ENCODE measurements at places on chromosomes 4 and X. TPM values are rescaled to one million over a fixed set of nuclear protein-coding genes. Genes with fewer than 3 reads are reported as not detected.
A peak's percentile ranks its signal among the peaks of the same experiment; 100 is the strongest.

DNA sequence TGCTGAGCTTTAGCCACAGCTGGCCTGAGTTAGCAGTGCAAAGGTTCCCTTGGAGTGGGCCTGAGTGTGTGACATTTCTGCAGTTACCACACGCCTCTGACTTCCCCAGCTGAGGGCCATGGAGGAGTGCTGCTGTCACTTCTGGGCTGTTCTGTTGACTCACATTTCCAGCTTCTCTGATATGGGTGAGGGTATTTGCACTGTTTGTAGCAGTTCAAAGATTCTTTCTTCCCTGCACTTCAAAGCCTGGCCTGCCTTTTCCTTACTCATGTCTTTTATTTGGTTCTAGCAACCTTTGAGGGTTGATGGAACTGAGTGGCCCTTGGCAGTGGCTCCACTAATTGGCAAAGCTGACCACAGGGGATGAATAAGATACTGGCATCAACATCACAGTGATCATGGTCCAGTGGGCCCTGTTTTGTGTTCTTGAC is 26.4 kb upstream of the SCML1 start:
- no peak for DNase-seq

- peak; percentile 93 for DNase-seq
Measured at GRCh38 chr4:145482209-145483037, 770 bp downstream of the SMAD1 start.

DNA sequence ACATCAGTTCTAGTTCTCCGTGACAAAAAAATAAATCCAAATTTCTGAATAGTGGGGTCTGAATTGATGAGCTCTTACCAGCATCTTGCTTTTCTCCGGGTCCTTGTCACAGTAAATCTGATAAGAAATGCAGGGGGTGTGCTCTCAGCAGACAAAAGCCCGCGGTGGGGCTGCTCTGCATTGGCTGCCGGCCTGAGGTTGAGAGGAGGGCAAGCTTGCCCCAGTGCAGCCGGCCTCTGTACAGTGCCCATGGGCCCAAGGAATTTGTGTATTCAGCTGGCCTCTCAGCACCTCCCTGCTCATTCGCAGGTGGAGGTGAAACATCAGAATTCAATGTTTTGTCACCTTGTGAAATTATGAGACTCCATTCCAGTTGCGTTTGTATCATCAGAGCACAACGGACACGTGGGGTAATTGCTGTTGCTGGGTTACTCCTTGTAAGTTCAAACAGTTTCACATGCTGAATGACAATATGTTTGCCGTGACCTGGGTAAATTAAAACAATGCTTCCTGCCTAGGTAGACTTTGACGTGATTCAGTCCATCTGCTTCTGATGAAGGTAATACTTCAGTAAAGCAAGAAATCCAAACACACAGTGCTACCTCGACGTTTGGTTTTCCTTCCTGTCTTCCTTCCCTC is 596.4 kb downstream of the MID1IP1 start:
- no peak for DNase-seq

DNA sequence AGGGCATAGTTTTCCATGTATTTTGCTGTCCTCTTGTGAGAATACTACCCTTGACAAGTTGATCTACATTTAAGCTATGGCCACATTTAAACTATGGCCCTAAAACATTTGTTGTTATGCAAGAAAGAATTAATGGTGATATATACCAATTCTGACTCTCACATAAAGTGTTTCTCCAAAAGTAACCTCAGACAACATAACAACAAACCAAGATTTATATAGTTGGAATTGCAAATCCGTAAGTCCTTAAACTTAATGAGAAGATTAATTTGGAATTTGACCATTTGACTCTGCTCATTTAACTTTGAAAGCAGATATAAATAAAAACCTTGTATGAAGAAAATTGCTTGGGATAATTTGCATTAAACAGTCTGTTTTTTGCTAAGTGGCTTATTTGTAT is 38.9 kb downstream of the RUFY3 start:
- DNase-seq, result no peak

DNA sequence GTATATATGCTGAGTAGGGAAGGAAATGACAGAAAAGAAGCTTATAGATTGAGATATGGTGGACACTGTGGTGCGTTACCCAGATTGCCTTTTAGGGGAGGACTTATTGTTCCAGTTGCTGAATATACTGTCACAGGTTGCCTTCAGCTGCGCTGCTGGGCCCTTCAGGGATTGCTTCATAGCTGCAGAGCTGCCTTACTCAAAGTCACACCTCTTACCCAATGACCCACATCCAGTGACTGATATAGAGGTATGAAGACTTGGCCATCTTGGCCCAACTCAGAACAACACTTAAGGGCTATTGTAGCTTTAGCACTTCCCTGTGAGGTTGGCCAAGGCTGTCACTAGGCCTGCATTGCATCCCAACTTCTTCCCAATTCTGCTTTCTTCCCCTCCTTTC is 63.4 kb upstream of the TMEM164 start:
- no peak for DNase-seq

- no peak for DNase-seq
Measured at GRCh38 chrX:85108165-85108564, 104.5 kb downstream of the APOOL start.

- DNase-seq, result no peak
Measured at GRCh38 chr4:657338-657833, 16.7 kb downstream of the ATP5ME start.

DNA sequence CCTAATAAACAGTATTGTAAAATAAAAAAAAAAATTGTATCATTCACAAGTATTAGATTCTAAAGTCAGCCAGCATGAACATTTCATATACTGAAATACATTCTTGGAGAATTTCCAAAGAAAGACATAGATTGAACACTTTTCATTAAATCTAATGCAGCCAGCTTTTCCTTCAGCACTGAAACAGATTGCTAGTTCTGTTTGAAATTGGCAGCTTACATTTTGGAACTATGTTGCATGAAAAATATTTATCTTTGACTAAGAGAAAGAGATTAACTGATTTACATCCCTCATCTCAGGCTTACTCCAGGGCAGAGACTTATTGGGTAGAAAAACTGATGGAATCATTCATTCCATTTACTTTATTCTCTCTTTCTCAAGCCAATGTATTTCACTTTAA is 272.7 kb downstream of the PDHA2 start:
- no peak for DNase-seq

DNA sequence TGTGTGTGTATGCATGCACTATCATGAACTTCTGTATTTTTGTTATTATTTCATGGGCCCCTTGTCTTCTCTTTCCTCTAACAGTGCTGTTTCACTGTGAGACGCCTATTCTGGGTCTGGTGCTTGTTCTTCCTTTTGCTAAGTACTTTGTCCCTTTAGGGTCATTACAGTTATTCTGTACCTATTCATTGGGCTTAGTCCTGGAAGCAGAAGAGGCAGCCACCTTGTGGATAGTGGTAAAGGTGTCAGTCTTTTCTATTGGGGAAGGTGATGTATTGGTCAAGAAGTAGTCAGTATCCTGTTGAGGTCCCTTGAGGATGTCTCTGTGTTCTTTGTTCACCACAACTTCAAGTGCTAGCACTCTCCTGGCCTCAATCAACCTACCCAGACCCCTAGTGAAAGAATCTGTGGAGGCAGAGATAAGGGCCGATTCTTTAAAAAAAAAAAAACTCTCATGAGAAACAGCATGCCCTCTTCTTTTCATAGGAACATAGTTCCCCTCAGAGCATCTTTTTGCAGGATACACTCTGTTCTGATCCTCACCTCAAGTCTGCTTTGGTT is 593.8 kb downstream of the SPRY1 start:
- DNase-seq, result no peak

GRCh38 chr4:123682931-123683330 is 286.3 kb downstream of the SPRY1 start:
- DNase-seq, result no peak

DNA sequence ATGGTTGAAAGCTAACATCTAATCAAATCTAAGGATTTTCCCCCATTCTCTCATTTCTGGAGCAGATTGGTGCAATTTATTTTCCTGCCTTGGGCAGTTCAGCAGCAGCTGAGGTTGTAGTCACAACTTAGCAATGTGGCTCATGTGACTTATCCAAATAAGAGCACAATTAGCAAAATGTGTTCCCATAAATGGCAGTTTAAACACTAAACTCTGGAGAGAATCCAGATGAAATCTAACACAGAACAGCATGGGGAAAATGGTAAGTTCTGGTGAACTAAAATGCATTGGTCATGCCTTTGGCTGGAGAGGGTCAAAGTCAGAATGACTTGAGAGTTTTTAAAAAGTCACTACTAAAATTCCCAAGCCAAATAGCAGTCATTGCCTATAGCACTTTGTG is 422.6 kb upstream of the DIPK2B start:
- DNase-seq, result peak; percentile 73

- peak; percentile 50 for DNase-seq
Measured at GRCh38 chr4:155854582-155855226, 11.4 kb downstream of the ASIC5 start.

- no peak for DNase-seq
Measured at GRCh38 chrX:38079463-38079862, 73.1 kb downstream of the SYTL5 start.

DNA sequence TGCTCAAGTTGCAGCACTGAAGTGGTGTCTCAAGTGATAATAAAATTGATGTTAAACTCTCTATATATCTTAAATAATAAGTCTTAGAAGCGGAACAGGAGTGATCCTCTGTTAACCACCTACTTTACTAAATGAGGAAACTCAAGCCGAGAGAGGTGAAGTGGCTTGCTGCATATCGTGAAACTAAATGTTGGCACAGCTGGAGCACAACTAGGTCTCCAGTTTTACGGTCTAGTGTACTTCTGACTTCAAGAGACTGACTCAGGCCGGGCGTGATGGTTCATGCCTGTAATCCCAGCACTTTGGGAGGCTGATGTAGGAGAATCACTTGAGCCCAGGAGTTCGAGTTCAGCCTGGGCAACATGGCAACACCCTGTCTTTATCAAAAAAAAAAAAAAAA is 35.5 kb upstream of the PLS3 start:
- DNase-seq, result no peak

GRCh38 chr4:75878246-75878756 is 24.0 kb downstream of the PPEF2 start:
- no peak for DNase-seq

DNA sequence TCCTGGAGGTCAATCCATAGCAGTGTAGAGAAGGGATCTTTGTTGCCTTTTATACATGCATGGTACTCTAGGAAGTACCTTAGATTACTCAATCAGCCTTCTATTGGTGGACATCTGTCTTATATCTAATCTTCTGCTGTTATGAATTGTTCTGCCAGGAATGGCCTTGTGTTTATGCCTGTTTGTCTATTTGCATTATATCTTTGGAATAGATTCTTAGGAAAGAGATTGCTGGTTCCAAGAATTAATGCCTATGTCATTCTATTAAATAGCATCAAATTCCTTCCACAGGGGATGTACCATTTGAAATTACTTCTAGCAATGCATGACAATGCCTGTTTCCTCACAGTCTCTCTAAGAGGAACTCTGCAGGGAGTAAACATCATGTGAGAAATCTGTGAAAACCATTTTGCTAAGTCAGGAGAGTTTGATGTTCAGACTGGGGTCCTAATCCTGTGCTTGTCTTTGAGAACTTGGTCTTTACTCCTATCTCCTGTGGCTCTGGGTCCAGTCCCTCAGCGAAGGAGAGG is 42.5 kb downstream of the BEX3 start:
- no peak for DNase-seq

- peak; percentile 34 for DNase-seq
Measured at GRCh38 chrX:154486052-154486395, 391 bp downstream of the UBL4A start.

DNA sequence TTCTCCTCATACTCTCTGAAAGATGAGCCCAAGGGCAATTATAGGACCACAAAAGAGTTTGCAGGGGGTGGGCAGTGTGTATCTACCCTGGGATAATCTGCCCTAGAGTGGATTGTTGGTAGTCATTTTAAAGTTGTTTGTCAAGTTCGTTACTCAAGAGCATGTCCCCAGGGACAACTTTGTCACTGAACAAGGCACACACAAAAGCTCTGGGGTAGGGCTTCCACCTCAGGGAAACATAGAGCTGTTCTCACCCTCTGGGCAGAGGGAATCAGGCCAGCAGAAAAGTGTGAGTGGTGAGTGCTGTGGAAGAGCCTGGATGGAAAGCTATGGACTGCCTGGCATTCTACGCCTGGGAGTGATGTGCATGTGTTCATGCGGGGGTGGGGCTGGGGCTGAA is 23.3 kb upstream of the LEF1 start:
- no peak for DNase-seq

- peak; percentile 55 for DNase-seq
Measured at GRCh38 chr4:66572949-66573348, 902.7 kb upstream of the EPHA5 start.

GRCh38 chrX:526295-527224 is 104.0 kb upstream of the SHOX start:
- no peak for DNase-seq

DNA sequence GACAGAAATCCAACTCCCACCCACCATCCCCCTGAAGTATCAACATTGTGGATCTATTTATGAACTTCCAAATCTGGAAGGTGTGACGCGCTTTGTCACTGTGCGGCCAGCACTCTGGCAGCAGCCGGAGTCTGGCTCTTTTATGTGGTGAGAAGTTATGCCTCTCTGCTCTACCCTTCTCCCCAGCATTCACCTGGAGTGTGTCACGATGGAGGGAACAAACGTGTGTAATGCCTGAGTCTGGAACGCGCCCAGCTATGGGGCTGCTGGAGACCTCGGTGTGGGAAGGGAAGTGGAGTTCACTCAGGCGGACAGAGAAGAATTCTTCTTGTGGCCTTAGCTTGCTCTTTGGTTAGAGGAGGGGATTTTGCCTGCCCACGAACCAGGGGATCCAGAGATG is 222.1 kb upstream of the RPL34 start:
- no peak for DNase-seq

GRCh38 chr4:183266371-183266770 is 53.7 kb downstream of the CLDN22 start:
- no peak for DNase-seq

GRCh38 chr4:154485127-154485773 is 6.3 kb downstream of the DCHS2 start:
- DNase-seq, result no peak

DNA sequence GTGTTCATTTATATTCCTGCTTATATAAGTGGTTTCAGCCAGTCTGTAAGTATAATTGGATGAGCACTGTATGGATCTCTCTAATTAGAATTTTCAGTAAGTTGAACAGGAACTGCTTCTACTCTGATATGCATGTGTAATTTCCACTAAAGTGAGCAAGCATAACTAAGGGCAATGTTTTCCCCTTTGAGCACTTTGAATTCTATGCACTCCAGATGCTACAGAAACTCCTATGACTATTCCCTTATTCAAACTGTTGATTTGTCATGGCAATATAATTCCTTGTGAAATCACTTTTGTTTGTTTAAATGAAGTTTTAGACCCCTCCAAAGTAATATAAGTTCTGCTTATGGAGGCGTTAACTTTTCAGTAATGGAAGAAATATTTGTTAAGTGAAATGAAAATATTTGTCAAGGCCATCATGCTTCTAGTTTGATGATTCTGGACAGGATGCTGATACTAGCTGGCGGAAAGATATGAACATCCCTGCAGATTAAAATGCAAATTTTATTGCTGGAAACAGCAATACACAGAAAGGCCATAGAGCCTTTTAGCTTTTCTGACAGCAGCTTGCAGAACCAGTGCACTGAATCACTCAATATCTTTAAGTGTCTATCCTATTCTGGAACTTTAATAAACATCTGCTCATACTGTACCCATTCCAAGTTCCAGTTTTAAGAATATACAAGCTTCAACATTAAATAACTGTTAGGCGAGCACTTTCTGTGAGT is 1460.8 kb downstream of the RAPGEF2 start:
- DNase-seq, result no peak

Gene ENAM
- total RNA-seq, result 0.21 TPM

Gene AMBN
- total RNA-seq, result not detected

Gene LPAR4
- total RNA-seq, result 11.7 TPM

Gene GYPE
- total RNA-seq, result not detected

Gene MAGEA8
- not detected for total RNA-seq

Gene PLS3
- total RNA-seq, result 65.4 TPM

Gene CACNA1F
- not detected for total RNA-seq

Gene NAT8L
- total RNA-seq, result 8.2 TPM

Gene EVC2
- total RNA-seq, result 10.8 TPM

Gene FREM3
- not detected for total RNA-seq
